ENCODE measurements at places on chromosomes 6 and 20. TPM values are rescaled to one million over a fixed set of nuclear protein-coding genes. Genes with fewer than 3 reads are reported as not detected.
A peak's percentile ranks its signal among the peaks of the same experiment; 100 is the strongest.

Gene OPRL1
- 0.10 TPM for total RNA-seq

Gene SAMD3
- total RNA-seq: not detected

Gene ERMARD
- total RNA-seq: 12.5 TPM

Gene CCNC
- 18.9 TPM for total RNA-seq

Gene SLC25A27
- total RNA-seq: 3.2 TPM

DNA sequence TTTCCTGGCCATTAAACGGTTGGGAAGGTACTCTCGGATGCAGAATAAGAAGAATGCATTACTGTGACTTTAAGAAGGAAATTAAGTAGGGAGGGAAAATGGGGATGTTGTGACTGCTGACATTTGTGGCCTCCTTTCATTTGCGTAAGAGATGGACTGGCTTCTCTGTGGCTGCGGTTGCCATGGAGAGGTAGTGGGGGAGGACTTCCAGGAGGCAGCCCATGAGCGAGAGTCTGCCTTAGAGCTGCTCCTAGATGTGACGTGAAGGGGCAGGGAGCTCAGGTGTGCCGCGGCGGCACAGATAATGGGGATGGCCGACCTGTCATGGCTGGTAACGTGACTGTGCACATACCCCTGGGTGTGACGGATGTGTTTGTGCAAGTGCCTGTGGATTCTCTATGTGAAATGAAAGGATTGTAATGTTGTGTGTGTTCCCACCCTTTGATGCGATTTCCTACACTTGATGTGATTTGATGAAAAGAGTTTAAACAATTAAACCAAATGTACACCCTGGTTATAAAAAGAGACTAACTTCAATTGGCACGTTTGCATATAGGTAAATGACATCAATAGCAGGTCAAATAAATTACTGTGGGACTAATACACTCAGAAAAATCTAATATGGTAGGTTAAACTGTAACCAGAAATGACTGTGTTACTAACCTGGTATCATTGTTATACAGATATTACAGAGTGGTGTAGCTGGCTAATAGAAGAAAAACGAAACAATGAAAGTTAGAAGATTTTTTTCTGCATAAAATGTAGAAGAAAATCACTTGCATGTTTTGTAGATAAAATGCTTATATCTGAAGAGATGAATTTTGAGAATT is 48.9 kb downstream of the HIVEP1 start:
- no peak overlapping the region for H3K27ac ChIP-seq
- DNase-seq: peak; percentile 40
- H3K4me3 ChIP-seq: no peak overlapping the region

- no peak overlapping the region for H3K4me3 ChIP-seq
- H3K4me1 ChIP-seq: no peaks in the 10 kb centered on the region
- no peak for DNase-seq
- H3K27ac ChIP-seq: no peak overlapping the region
These were observed 64.4 kb upstream of the TFB1M start for GRCh38 chr6:155378724-155379123.

DNA sequence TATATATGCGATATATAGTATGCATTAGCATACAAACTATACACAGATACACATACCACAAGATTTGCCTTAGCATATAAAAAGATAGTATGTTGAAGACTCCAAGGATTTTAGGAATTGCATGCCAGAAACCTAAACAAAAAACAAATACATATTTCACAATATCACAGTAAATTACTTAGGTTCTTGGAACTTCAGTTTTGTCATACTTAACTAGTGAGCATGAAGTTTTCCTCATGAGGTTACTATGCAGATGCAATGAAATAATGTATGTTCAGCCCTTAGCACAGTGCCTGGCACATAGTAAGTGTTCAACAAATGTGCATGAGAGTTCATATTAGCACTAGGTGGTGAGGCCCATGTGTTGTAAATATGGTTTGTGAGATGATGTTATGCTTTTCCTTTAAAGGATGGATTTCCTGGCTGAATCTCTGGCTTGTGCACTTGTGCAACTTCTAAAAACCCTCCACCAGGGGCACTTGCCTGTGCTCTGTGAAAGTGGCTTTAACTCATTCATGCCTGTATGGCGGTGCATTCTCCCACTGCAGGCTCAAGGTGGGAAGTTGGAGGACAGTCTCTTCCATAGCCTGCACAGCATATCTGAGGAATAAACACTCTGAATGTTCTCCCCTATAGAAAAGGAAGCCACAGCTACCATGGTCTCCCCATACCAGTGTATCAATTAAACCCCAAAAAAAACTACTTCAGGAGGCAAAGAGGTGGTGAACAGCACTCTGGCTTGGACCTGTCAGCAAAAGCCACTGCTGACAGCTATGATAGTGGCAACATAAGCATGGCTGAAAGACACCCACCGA is 624.1 kb upstream of the CDH4 start:
- H3K27ac ChIP-seq: no peak overlapping the region
- H3K36me3 ChIP-seq: no peaks in the 10 kb centered on the region
- H3K4me1 ChIP-seq: no peaks in the 10 kb centered on the region
- H3K4me3 ChIP-seq: no peak overlapping the region
- no peak for DNase-seq
- H3K27me3 ChIP-seq: no peaks in the 10 kb centered on the region

DNA sequence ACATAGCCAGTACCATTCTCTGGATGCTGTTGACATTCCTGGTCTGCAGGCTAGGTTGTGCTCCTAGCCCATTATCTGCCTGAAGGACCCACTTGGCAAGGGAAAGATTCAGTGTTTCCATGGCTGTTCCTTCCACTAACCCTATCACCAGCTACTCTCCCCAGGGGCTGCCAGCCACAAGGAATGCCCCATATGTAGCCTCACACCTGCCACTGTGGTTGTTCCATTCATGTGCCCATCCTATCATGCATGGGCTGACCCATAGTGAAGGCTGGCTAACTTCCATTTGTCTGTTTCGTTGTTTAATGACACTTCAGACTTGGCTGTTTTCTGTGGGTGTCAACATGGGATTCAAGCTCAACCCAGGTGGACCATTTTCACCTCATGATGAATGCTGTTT is 25.6 kb upstream of the HLA-A start:
- DNase-seq: no peak
- no peaks in the 10 kb centered on the region for H3K36me3 ChIP-seq
- H3K27me3 ChIP-seq: no peaks in the 10 kb centered on the region
- H3K27ac ChIP-seq: no peak overlapping the region

DNA sequence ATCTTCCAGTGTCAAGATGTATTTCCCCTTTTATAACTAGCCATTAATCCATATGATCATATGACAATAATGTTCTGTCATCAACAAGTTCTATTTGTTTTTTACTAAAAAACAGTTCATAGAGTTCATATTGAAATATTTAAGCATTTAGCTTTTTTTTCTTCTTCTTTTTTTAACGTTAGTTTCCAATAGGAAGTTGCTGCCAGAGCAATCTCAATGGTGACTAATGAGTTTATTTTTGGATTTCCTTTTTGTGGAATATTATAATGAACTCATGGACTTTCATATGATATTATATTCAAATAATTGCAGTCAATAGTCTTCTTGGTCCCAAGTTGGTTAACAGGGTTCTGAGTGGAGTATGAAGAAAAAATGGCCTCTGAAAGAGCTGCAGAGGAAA is 343.3 kb downstream of the BCKDHB start:
- H3K4me1 ChIP-seq: no peaks in the 10 kb centered on the region
- H3K27ac ChIP-seq: no peak overlapping the region
- no peak for DNase-seq
- H3K36me3 ChIP-seq: no peaks in the 10 kb centered on the region
- no peaks in the 10 kb centered on the region for H3K27me3 ChIP-seq
- no peak overlapping the region for H3K4me3 ChIP-seq

DNA sequence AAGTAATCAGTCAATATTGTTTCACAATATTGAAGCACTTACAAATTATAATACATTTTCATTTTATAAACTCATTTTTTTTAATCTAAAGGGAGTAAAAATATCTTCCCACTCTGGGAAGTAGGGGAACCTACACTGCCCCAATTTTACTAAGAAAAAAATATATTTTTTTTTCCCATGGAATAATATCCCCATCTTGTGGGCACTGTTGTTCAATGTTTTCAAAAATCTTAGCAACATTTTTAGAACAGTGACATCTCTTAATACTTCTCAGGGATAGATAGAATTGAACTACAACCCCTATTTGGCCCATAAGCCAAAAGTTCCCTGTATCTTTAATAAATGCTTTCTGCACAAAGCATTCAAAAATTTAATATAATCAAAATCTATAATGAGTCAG is 42.9 kb downstream of the ARHGAP18 start:
- no peaks in the 10 kb centered on the region for H3K27me3 ChIP-seq
- H3K4me3 ChIP-seq: no peak overlapping the region
- no peak overlapping the region for H3K27ac ChIP-seq
- no peaks in the 10 kb centered on the region for H3K36me3 ChIP-seq

- H3K4me1 ChIP-seq: no peaks in the 10 kb centered on the region
- H3K4me3 ChIP-seq: no peak overlapping the region
- H3K27me3 ChIP-seq: peaks cover 10% of the 10 kb centered on the region
- no peaks in the 10 kb centered on the region for H3K36me3 ChIP-seq
- DNase-seq: no peak
These were observed 8.9 kb upstream of the TCF15 start for GRCh38 chr20:618980-619379.
